ENCODE measurements at places on chromosomes 4 and X.
A peak's percentile ranks its signal among the peaks of the same experiment; 100 is the strongest.

GRCh38 chr4:36133658-36134057 is 110.7 kb downstream of the ARAP2 start:
- DNase-seq = no peak

DNA sequence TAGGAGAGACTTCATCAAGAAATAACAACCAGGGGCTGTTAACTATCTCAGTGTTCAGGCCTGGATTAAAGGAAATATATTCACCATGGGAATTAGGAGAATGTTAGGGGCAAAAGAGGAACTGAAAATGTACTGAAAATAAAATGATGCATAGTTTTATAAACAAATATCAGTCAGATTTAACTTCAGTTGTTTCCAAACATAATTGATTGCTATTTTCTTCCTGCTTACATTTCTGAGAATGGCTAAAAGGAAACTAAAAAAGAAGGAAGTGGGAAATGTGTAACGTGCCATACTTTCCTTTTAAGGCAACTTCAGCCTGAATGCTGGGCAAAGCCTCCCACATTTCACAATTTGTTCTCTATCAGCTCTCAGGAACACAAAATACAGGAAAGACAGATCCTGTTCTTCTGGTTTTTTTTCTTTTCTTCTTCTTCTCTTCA is 178.1 kb downstream of the MAML3 start:
- no peak for DNase-seq

DNA sequence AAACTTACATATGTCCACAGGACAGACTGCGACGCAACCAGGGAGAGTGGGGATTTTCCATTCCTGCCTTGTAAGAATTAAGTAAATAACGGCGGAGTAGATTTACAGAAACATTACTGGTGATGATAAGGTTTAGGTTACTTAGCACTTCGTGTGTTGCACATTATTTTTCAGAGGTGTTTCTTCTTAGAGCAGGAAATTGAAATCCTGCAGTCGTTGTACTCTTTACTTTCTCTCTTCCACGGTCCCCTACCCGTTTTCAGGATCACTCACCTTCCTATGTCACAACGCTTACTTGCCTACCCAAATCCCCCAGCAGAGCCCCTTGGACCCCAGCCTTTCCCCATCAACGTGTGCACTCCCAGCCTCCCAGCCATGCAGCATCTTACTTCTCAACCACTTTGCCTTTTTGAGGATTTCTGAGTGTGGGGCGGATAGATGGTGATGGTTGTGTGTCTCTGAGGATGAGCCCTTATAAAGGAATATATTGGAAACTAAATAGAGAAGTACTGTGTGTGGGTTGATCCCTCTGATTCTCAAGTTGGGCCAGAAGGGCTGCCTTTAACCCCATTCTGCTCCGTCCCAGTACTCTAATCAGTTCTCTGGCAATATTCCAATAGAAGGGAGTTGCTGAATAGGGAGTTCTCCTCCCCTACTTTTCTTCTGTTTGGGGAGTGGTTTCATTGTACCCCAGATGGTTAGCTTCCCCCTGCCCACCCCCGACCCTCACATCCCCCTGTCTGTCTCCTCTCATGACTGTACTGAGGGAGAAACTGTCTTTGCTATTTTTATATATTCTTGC is 1.6 kb downstream of the MID2 start:
- no peak for DNase-seq

DNA sequence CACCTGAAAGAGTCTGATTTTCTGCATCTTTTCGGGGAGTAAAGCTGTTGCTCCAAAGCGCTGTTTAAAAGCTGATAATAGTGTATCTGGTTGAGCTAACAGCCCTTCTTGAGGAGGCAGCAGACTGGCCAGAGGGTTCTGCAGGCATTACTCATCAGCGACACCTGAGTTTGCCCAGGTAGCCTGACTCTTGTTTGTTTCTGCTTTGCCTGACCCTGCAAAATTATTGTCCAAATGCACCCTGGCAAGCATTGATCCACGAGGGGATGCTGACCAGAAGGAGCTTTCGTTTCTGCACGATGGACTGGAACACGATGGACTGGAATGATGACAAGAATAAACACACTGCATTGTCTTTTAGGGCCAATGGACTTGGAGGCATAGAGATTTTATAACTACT is 6.2 kb downstream of the CD99 start:
- no peak for DNase-seq

DNA sequence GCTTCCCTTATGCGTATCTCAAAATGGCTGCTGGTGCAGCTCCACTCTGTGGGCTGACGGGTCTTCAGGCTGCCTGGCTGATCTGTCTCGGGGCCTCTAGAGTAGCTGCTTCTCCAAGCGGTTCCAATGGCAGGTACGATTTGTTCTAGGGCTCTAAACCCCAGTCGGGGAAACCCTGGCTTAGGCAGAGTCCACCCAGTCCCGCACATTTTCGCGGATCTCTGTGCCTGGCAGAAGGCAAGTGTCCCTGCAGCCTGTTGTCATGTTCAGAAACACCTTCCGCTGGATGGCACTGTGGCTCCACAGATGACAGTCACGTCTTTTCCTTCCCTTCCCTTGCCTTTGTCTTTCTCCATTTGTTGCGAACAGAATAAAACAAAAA is 54.4 kb downstream of the NBDY start:
- peak; percentile 45 for DNase-seq

DNA sequence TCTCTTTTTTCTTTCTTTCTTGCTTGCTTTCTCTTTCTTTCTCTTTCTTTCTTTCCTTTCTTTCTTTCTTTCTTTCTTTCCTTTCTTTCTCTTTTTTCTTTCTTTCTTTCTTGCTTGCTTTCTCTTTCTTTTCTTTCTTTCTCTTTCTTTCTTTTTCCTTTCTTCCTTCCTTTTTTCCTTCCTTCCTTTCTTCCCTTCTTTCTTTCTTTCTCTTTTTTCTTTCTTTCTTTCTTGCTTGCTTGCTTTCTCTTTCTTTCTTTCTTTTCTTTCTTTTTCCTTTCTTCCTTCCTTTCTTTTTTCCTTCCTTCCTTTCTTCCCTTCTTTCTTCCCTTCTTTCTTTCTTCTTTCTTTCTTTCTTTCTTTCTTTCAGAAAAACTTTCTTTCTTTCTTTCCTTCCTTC is 108.1 kb upstream of the SHOX start:
- no peak for DNase-seq

- DNase-seq = peak; percentile 3
Measured at GRCh38 chr4:118850488-118851173, 14.7 kb upstream of the SEC24D start.

DNA sequence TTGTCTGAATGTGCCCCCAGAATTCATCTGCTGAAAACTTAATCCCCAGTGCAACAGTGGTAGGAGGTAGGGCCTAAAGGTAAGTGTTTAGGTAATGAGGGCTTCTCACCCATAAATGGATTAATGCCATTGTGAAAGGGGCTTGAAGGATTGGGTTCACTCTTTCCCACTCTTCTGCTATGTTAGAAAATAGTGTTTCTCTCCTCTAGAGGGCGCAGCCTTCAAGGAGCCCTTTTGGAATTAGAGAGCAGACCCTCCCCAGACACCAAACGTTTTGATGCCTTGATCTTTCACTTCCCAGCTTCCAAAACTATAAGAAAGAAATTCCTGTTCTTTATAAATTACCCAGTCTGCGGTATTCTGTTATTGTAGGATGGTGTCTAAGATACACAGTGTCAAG is 706.4 kb downstream of the SMARCA1 start:
- no peak for DNase-seq

Measured in T-helper 22 cell (primary cell).